CD4-positive, alpha-beta T cell treated with Interleukin-15 for 1 hour (primary cell): ENCODE measurements at places on chromosomes 7 and 10.

DNA sequence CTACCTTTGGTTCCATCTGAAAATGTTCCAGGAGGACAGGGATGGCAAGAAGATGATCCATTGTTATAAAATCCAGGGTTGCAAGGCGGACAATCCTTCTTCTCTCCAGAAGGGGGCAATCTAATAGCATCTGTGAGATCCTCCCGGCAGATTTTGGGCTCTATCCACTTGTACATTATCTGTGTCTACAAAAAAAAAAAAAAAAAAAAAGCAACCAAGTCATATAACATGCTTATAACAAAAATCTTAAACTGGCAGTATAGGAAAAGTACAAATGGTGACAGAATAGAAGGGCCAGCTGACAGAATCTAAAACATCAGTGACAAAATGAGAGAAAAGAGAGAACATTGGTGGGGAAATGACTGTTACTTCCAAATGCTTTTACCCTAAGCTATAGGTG lies 132.7 kb downstream of the ELAPOR2 start:
- DNase-seq: no peak

GRCh38 chr10:69780077-69780476 lies 21.6 kb upstream of the COL13A1 start:
- DNase-seq: no peak

GRCh38 chr10:104711302-104711721 lies 70.2 kb downstream of the SORCS3 start:
- DNase-seq: no peak

GRCh38 chr7:21172800-21173199 lies 255.1 kb upstream of the SP4 start:
- DNase-seq: no peak

DNA sequence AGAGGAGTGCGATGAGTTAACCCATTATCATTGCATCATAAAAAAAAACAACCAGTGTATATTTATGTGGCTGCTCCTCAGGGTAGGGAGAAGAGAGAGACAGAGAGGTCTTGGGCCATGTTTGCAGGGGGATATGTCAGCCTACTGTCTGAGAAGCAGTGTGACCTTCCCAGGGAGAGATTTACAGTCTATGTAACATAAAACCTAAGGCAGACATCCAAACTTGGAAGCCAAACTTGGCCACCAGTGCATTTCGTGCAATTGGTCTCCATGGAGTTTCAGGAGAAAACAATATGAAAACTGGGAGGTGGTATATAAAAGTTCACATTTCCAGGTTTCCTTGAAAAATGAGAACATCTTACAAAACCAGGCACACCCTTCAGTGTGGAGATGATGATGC lies 85.9 kb upstream of the CXCL12 start:
- no peak for DNase-seq
